ENCODE measurements at places on chromosomes 13 and 19.

DNA sequence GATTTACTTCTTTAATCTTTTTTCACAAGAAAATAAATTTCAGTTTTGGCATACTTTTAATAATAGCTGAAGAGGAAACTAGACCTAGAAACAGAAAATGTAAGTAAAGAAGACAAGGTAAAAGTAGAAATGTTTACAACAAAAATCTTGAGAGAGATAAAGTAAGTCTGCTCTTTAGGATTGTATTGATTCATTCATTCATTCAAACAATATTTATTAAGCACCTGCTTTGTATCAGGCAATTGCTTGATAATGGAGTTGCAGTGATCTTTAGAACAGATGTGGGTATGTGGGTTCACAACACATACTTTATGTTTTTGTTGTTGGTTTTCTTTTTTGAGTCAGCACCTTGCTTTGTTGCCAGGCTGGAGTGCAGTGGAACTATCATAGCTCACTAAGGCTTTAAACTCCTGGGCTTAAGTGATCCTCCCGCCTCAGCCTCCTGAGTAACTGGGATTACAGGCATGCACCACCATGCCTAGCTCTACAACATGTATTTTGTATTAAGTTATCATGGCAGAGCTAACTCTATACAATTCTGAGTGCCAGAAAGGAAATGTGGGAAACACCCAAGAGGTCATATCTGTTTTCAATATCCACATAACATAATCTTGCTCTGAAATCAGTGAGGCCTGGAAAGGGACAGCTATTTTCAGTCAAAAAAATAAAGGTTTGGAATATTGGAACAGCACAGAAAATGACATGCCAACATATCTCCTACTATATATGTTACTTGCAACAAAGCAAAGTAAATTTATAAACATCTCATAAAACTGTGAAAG is 8.8 kb upstream of the SPART start:
- DNase-seq = no peak

DNA sequence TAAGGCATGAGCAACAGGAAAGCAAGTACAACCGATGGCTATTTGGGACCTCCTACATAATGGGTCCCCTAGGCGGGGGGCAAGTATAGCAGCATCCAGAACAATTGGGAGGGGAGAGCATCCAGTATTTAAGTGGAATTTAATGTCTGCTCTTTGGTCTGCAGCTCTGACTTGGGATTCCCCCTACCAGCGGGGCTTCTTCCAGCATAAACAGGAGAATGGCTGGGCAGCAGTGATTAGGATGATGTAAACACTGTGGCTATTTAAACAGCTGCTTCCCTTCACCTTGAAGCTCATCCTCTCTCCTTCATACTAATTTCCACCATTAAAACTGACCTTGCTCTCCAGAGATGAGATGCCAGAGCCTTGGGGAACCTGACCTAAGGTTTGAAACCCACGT is 73.9 kb upstream of the OXGR1 start:
- no peak for DNase-seq

DNA sequence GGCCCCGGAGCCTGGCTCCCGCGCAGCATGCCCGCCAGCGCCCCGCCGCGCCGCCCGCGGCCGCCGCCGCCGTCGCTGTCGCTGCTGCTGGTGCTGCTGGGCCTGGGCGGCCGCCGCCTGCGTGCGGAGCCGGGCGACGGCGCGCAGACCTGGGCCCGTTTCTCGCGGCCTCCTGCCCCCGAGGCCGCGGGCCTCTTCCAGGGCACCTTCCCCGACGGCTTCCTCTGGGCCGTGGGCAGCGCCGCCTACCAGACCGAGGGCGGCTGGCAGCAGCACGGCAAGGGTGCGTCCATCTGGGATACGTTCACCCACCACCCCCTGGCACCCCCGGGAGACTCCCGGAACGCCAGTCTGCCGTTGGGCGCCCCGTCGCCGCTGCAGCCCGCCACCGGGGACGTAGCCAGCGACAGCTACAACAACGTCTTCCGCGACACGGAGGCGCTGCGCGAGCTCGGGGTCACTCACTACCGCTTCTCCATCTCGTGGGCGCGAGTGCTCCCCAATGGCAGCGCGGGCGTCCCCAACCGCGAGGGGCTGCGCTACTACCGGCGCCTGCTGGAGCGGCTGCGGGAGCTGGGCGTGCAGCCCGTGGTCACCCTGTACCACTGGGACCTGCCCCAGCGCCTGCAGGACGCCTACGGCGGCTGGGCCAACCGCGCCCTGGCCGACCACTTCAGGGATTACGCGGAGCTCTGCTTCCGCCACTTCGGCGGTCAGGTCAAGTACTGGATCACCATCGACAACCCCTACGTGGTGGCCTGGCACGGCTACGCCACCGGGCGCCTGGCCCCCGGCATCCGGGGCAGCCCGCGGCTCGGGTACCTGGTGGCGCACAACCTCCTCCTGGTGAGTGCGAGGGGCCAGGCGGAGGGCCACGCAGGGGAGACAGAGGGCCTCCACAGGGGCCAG is at the start of gene KL:
Gene KL (plus strand): TSS at position 10 of the 909 bp plus-strand sequence. CDS start 18 bp downstream, at position 28.
- DNase-seq = no peak

GRCh38 chr19:48319647-48320541 is 5.5 kb upstream of the EMP3 start:
- DNase-seq = peak; percentile 50

- DNase-seq = no peak
Measured at GRCh38 chr13:102907016-102907756, 61.4 kb downstream of the ERCC5 start.

- no peak for DNase-seq
Measured at GRCh38 chr13:66305961-66306617, 924.0 kb downstream of the PCDH9 start.

DNA sequence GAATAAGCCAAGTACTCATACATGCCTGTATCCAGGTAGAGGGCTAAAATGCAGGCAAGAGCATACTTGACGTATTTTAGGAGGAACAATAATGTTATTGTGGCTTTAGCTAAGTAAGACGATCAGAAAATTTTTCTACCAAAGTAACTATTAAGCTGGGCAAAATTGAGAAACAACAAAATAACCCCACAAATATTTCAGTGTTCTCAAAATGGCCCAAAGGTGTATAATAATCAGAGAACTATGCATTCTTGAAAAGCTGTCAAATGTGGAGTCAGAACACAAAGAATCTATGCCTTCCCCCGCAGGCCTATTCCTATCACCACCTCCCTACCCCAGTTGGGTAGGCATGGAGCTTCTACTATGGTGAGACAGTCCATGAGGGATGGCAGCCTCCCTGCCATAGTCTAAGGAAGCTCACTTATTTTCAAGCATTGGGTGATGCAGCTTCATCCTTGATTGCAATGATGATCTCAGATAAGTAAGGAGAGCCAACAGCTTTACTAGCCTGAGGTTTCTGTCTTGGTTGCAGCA is 1132.5 kb upstream of the SPRY2 start:
- no peak for DNase-seq

GRCh38 chr19:7512400-7512851 is 3.5 kb upstream of the ZNF358 start:
- DNase-seq = no peak

DNA sequence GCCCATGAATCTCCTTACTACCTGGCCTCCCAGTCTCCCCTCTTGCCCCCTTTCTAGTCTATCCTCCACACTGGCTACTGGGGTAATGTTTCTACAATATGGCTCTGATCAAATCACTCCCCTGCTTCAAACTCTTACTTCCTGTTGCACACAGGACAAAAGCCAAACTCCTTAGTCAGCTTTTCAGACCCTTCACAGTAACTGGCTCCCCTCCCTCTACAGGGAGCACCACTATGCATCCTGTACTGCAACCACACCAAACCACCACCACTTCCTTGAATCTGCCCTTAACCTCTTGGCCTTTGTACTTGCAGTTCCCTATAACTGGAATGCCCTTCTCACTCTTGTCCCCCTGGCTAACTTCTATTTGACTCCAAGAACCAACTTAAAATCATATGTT is 32.2 kb downstream of the DEDD2 start:
- no peak for DNase-seq

- no peak for DNase-seq
Measured at GRCh38 chr13:68007576-68007975, 777.4 kb upstream of the PCDH9 start.

GRCh38 chr13:41306271-41307145 is 4.6 kb upstream of the NAA16 start:
- DNase-seq = no peak

- DNase-seq = no peak
Measured at GRCh38 chr19:2109046-2109864, 12.5 kb downstream of the IZUMO4 start.

DNA sequence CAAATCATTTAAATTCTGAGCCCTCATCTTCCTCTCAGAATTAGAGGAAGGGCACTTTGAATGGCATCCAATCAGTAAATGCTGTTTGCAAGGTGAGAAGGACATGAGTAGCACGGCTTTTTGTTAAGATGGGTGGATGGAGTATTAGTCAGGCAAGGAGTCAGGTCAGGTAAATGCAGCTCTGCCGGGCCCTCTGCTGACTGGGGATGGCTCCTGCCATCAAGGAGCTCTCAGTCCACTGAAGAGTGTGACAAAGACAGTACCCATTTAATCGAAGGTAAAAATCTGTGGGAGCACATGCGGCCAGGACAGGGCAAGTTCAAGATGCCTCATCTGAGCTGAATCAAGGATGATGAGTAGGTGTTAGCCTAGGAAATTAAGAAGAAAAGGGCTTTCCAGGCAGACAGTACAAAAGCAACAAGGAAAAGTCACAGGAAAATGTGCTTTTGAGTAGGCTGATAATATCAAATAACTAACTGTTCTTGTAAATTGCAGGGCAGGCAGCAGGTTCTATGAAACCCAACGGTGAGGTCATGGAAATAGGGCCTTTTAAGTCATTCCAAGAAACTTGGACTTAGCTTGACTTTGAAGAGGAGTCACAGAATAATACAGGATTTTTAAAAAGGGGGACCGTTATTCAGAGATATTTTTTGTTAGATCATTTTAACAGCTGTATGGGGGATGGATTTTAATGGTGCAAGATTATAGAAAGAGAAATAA is 670.5 kb upstream of the ARGLU1 start:
- DNase-seq = no peak

GRCh38 chr13:43196750-43197370 is 173.5 kb downstream of the DNAJC15 start:
- DNase-seq = no peak

GRCh38 chr19:1252221-1252820 is 3.9 kb downstream of the MIDN start:
- no peak for DNase-seq

DNA sequence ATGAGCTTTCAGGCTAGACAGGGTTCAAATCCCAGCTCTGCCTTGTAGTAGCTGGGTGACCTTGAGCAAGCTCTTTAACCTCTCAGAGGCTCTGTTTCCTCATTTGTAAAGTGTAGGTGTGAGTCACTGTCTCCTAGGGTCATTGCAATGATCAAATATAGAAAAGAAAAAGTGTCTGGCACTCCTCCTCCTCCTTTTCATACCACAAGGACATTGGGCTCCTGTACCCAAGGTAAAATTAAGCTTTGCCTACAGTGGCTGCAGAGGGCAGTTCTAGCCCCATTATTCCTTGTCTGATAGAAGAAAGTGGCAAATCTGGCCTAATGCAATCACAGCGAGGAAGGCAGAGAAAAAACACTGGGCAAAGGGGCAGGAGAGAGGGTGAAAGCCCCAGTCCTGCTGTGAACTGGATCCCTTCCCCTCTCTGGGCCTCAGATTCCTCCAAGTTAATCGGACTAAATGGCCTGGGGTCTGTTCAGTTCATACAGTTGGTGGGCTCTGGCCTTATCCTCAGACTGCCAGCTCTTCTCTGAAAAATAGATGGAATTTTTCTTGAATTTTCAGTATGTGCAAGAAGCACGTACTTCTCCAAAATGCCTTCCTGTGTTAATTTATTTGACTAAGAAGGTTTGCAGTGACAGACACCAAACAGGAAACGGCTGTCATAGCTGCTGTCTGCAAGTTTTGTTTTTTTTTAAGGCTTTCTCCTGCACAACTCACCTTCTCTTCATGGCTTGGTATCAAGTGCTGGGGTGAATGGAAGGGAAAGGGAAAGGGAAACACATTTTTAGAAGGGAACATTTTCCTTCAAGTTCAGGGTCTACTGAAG is 35.3 kb downstream of the RGCC start:
- DNase-seq = no peak

DNA sequence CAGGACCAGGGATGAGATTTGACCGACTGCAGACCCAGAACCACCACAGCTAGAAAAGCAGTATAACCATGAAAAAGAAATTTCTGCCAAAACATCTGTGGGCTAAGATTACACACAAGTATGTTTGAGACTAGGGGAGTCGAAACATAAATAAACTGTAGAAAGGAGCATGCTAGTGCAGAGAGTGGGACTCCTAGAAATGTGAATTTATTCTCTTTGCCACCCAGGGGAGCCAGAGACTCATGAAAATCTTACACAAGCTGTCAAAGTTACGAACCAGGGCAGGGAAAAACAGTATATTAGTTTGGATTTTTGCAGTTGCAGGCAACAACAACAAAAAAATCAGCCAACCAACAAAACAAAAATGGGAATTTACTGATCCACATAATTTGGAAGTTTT is 12.3 kb upstream of the HSPH1 start:
- DNase-seq = no peak

GRCh38 chr19:35350591-35350990 is 2.9 kb downstream of the FFAR1 start:
- no peak for DNase-seq

DNA sequence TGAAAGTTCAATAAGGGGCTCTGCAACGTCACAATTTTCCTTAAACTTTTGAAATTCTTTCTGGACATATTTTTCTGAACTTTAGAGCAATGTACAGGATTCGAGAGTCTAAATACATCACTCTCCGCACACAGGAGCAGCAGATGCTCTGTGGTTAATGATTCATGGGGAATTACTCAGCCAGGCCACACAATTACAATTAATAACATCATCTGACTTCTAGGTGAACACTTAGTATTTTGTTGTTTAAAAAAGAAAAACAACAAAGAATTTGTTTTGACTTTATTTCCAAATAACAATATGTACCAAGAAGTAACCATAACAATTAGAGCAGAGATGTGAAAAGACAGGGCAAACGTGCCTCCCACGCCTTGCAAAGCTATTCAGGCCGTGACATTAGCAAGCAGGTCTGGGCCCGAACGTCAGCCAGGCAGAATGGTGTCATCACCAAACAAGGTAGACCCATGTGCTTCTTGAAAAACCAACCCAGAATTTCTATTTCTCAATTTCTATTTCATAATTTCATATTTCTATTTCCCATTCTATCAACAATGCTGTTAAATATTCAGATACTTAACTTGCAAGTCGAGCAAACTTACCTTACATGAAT is 236.3 kb downstream of the COL4A1 start:
- DNase-seq = no peak

- DNase-seq = no peak
Measured at GRCh38 chr13:22893777-22894176, 287.0 kb upstream of the SGCG start.

DNA sequence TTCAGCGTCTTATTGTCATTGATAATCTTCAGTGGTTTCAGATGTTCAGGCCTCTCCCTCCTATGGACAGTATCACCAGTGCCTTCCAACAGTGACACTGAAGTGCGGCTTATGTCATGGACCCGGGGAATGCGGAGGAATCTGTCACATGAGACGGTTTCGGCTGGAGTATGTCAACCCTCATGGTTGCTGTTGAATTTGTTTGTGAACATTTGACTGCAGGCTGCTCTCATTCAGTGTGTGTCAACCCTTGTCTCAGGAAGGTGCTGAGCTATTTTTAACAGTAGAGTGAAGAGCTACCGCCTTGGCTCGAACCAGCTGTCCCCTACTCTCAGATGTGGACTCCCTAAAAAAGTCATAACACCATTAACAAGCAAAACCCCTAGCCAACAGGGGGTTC is 138.8 kb upstream of the RNF113B start:
- DNase-seq = no peak

- DNase-seq = peak; percentile 93
Measured at GRCh38 chr19:10332965-10333757, at the start of gene RAVER1. Gene RAVER1, minus strand, starts transcription at chr19:10333529. Its CDS starts 22 bp downstream, at chr19:10333507.

- DNase-seq = no peak
Measured at GRCh38 chr19:42276284-42276683, 7.2 kb downstream of the CIC start.

Measured in stimulated activated CD4-positive, alpha-beta T cell treated with anti-CD3 and anti-CD28 coated beads, TNF-alpha, amount 100 ng/mL, for 4 hours (primary cell).